ENCODE measurements at places on chromosomes 13 and 19. TPM values are rescaled to one million over a fixed set of nuclear protein-coding genes. Genes with fewer than 3 reads are reported as not detected.

GRCh38 chr13:21749410-21749809 lies 78.5 kb downstream of the FGF9 start:
- H3K4me3 ChIP-seq: no peak overlapping the region
- no peaks in the 10 kb centered on the region for H3K27me3 ChIP-seq
- no peaks in the 10 kb centered on the region for H3K4me1 ChIP-seq
- no peak overlapping the region for H3K27ac ChIP-seq

DNA sequence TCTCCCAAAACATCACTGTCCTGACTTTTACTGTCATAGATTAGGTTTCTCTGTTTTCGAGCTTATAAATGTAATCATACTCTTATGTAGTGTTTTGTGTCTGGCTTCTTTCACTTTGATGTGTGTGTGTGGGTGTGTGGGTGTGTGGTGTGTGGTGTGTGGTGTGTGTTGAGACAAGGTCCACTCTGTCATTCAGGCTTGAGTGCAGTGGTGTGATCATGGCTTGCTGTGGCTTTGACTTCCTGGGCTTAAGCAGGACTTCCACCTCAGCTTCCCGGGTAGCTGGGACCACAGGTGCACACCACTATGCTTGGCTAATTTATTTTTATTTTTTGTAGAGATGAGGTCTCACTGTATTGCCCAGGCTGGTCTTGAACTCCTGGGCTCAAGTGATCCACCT lies 59.6 kb downstream of the PDS5B start:
- H3K4me1 ChIP-seq: peaks cover 9% of the 10 kb centered on the region
- no peak overlapping the region for H3K4me3 ChIP-seq
- H3K27me3 ChIP-seq: no peaks in the 10 kb centered on the region
- DNase-seq: no peak
- H3K36me3 ChIP-seq: no peaks in the 10 kb centered on the region

- no peak overlapping the region for H3K4me3 ChIP-seq
- no peaks in the 10 kb centered on the region for H3K4me1 ChIP-seq
- H3K27me3 ChIP-seq: no peaks in the 10 kb centered on the region
- H3K27ac ChIP-seq: no peak overlapping the region
- no peaks in the 10 kb centered on the region for H3K36me3 ChIP-seq
Observed at GRCh38 chr13:98954313-98954712, 23.6 kb downstream of the DOCK9 start.

The LSR gene
- total RNA-seq: 0.29 TPM

All from osteoblast (primary cell).